ENCODE measurements at places on chromosomes 12 and 14.
A peak's percentile ranks its signal among the peaks of the same experiment; 100 is the strongest.

DNA sequence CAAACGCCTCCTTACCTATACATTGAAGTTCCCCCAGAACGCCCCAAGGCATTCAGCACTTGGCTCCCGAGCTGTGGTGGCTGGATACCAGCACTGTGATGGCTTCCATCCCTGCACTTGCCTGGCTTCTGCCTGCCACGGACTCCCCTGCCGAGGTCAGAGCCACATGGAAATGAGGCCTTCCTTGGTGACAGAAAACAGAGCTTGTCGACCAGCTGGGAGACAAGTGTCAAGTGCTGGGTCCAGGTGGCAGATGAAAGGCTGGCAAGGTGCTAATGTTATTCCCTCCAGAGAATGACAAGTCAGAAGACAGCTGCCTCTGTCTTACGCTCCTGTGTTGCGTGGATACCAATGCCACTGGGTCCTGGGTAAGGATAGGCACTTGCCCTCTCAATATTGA, 26.2 kb upstream of the GNG2 start:
- DNase-seq, result no peak

- DNase-seq, result no peak
Observed at GRCh38 chr12:61514016-61514415, 746.2 kb upstream of the USP15 start.

DNA sequence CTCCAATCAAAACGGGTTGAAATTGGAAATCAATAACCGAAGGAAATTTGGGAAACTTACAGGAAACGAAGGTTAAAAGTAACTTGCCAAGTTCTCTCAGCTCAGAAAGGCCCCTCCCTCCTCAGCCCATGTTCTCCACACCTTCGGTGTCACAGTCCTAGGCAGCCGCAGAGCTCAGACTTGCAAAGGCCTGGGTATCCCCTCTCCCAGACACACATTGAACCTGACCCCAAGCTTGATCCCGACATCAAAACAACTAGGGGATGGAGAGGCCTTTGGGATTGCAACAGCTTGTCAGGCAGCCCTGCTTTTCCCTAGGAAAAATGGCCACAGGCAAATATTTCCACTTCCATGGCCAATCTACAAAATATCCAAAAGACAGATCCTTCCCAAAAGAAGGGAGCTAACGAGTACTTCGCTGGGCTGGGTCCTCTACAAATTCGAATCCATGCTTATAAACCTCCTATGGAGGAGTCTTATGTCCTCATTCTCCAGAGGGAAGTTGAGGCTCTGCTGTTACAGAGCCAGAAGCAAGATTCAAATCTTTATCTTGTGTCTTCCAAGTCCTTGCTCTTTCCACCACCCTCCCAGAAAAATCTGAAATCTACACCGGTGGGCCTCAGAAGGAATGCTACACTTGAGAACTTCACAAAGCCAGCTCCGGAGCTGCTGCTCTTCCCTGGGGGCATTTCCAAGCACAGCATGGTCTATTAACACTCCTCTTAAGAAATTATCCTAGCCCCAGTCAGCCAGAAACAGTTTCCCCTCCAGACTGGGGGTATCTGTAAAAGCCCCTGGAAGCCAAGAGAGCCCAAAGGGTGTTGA, 35.7 kb upstream of the PNMA1 start:
- no peak for DNase-seq

GRCh38 chr12:98490501-98491453, 24.6 kb upstream of the TMPO start:
- DNase-seq, result peak; percentile 90

GRCh38 chr14:34837801-34838322, 37.3 kb downstream of the BAZ1A start:
- no peak for DNase-seq

- peak; percentile 69 for DNase-seq
Observed at GRCh38 chr12:127594351-127594970, 672.5 kb upstream of the TMEM132C start.

GRCh38 chr12:25438638-25439037, 114.4 kb downstream of the LMNTD1 start:
- DNase-seq, result no peak

- no peak for DNase-seq
Observed at GRCh38 chr14:93725993-93726392, 62.3 kb downstream of the PRIMA1 start.

- DNase-seq, result no peak
Observed at GRCh38 chr14:60381909-60382308, 104.0 kb downstream of the C14orf39 start.

- no peak for DNase-seq
Observed at GRCh38 chr14:54610051-54610977, 43.4 kb downstream of the SAMD4A start.

DNA sequence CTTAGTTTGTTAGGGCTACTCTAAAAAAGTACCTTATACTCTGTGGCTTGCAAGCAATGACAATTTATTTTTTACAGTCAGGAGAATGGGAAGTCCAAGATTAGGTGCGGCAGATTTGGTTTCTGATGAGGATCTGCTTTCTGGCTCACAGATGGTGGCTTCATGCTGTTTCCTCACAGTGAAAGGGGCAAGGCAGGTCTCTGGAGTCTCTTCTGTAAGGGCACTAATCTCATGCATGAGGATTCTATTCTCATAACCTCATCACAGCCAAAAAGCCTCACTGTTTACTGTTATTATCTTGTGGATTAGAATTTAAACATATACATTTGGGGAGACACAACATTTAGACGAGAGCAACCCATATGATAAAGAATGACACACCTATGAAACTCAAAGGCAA, 1957.4 kb upstream of the SEL1L start:
- DNase-seq, result no peak

DNA sequence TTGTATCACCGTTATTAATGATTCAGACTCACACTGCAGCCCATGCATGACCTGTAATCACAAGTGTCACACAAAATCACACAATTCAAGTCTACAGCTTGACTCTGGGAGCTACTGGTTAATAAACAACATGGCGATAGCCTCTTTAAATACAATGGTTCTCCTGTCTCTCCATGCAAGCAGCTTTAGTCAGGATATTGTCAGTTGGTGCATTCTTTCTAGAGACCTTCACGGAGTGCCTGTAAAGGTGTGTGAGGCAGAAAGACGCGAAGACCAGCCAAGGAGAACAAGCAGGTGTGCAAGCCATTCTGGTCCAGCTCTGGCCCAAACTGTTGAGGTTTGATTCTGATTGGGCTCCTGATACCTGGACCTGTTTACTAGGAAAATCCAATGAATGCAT, 40.0 kb upstream of the FOXN3 start:
- no peak for DNase-seq

DNA sequence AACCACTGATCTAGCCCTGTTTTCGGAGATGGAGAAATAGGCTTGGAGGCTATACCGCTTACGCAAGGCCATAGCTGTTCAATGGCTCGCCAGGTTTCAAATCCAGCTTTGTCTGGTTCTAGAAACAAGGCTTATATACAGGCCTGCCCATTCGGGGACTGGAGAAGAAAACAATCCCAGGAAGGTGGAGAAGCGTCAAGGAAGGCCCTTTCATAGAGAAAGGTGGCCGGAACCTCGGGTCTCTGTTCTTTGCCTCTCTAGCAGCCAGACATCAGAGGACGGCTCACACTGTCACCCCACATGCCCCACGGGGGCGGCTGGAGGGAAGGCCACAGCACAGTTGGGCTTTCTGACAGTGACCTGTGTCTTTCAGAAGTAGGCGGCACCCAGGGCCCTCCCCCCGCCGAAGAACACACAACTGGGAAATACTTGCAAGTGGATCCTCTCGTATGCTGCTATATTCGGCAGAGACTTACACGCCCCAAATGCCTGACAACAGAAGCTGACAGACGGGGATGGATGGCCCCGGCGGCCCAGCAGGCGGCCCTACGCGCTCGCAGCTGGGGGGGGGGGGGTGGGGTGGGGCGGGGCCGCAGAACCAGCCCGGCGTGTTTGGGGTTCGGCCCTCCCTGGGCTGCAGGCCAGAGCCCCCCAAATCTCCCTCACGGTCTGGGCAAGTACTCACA, 4.5 kb upstream of the SETD1B start:
- DNase-seq, result no peak

GRCh38 chr12:66304296-66304900, 2.1 kb downstream of the HELB start:
- no peak for DNase-seq

DNA sequence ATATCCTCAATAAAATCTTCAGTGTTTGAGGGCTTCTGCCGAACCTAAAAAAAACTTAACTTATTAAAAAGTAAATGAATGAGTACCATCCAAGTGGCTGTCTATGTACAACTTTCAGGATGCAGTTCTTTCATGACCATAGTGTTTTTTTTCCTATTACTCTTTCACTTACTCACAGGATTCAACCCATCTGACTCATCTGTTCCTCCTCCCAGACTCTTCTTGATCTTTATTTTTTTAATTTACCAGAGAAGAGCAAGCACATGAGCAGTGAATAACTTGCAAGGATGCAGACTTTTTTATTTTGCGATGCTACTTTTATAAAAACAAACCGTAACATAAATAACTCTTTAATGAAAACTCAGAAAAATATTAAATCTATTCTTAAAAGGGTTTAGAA, 24.5 kb downstream of the RECQL start:
- no peak for DNase-seq

DNA sequence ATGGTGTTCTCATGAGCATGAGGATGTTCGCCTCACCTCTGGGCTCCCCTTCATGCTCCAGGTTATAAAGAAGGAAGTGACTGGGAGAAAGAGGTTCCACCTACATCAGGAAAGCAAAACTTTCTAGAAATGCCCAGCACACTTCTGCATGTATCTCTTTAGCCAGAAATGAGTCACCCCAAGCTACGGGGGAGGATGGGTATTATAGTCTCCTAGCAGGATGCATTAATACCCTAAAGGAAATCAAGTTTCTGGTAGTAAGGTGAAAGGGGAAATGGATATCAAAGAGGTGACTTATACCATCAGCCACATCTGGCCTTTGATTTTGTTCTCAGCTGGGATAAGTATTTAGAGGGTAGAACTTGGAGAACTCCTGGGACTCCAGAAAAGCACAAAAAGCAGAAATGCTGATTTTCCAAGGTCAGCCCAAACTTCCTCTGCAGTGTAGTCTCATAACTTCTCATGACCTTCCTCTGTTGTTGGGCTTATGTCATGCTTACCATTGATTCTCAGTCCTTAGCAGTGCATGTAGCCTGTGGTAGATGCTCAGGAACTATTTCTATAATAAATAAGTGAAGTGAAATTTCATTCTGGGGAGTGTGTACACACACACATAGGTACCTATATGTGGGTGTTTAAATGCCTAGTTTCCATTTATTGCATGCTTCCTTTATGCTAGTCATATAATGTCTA, 209.4 kb upstream of the CRY1 start:
- DNase-seq, result no peak

GRCh38 chr14:104316121-104316722, 177.8 kb downstream of the KIF26A start:
- no peak for DNase-seq

DNA sequence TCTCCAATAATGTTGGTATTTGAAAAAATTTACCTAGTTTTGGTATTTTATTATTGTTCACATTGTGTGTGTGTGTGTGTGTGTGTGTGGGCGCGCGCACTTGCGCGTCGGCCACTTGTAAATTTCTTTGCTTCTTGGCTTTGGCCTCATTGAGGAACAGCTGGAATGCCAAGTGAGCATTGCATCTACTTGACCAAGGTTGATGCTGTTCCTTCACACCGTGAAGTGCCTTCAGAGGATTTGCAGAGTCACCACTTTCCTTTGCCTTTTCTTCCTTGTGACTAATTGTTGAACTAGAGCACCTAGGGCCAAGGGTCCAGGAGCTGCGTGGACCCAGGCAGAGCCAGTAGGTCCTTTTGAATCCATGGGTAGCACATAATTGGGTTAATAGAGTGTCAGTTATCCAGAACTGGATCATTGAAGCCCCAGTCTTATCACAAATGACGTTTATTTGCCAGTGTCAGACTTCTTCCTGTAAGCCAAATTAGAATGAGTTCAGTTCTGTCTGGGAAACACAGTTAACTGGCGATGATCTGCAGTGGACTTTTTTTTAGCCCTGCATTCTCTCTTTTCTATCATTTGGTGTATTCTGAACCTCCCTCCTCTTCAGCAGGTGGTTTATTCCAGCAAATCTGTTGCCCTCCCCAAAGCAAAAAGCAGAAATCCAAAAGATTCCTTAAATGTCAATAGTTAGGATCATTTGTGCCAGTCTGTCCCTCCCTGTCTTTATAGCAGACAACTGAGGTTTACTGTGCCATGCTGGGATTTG, 2.6 kb downstream of the PPP2R5C start:
- DNase-seq, result no peak

DNA sequence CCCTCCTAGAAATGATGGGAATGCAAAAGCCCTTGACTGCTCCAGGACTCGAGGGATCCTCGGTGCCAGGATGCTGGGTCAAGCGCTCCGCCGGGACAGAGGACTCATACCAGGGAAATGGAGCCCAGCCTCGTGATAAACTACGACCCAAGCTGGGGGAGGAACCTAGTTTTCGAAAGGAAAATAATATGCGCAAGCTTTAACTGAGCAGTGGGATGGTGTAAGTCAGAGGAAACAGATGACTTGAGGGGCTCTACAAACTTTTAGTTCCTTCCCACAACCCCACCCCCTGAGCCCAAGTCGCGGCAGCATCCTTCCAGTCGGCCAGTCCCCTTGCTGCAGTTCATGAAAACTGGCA, 654 bp upstream of the SUPT16H start:
- no peak for DNase-seq

DNA sequence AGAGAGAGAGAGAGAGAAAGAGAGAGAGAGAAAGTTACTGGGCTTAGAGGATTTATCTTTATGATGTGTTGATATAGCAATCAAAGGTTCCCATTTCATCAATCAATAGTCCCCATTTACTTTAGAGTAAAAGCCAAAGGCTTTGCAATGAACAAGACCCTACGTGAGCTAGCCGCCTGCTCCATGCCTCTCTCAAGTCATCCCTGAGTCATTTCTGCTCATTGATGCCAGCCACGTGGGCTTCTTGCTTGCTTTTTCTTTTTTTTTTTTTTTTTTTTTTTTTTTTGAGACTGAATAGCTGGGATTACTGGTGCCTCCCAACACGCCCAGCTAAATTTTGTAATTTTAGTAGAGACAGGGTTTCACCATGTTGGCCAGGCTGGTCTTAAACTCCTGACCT, 70.9 kb downstream of the GPR135 start:
- DNase-seq, result no peak

GRCh38 chr12:76863005-76863670, 15.7 kb downstream of the CSRP2 start:
- DNase-seq, result no peak

- no peak for DNase-seq
Observed at GRCh38 chr14:63345826-63346225, 27.1 kb upstream of the GPHB5 start.

Measured in iPS DF 19.7 (cell line).